ENCODE measurements at places on chromosomes 5 and 9.

GRCh38 chr9:126689027-126689825 is 75.5 kb downstream of the LMX1B start:
- no peak for DNase-seq
- peaks cover 42% of the 10 kb centered on the region for H3K27me3 ChIP-seq
- H3K36me3 ChIP-seq = no peaks in the 10 kb centered on the region
- H3K4me1 ChIP-seq = peaks cover 3% of the 10 kb centered on the region

- H3K27me3 ChIP-seq = no peaks in the 10 kb centered on the region
- H3K36me3 ChIP-seq = no peaks in the 10 kb centered on the region
- H3K4me3 ChIP-seq = no peak overlapping the region
These were observed 98.7 kb downstream of the ADCY2 start for GRCh38 chr5:7494481-7495130.

GRCh38 chr9:131739959-131740648 is at the start of gene RAPGEF1:
Gene RAPGEF1, minus strand, starts transcription at chr9:131740076. Its CDS starts 246 bp downstream, at chr9:131739830.
- peaks cover 65% of the 10 kb centered on the region for H3K4me1 ChIP-seq
- H3K4me3 ChIP-seq = peak within 1 kb of the TSS; percentile 90
- H3K36me3 ChIP-seq = no peaks in the 10 kb centered on the region
- no peaks in the 10 kb centered on the region for H3K27me3 ChIP-seq
- peak; percentile 85 for DNase-seq

- no peaks in the 10 kb centered on the region for H3K36me3 ChIP-seq
- H3K27me3 ChIP-seq = peaks cover 9% of the 10 kb centered on the region
- no peak overlapping the region for H3K4me3 ChIP-seq
- H3K4me1 ChIP-seq = no peaks in the 10 kb centered on the region
- H3K27ac ChIP-seq = no peak overlapping the region
These were observed 42.0 kb downstream of the ARHGEF28 start for GRCh38 chr5:73668017-73668416.

DNA sequence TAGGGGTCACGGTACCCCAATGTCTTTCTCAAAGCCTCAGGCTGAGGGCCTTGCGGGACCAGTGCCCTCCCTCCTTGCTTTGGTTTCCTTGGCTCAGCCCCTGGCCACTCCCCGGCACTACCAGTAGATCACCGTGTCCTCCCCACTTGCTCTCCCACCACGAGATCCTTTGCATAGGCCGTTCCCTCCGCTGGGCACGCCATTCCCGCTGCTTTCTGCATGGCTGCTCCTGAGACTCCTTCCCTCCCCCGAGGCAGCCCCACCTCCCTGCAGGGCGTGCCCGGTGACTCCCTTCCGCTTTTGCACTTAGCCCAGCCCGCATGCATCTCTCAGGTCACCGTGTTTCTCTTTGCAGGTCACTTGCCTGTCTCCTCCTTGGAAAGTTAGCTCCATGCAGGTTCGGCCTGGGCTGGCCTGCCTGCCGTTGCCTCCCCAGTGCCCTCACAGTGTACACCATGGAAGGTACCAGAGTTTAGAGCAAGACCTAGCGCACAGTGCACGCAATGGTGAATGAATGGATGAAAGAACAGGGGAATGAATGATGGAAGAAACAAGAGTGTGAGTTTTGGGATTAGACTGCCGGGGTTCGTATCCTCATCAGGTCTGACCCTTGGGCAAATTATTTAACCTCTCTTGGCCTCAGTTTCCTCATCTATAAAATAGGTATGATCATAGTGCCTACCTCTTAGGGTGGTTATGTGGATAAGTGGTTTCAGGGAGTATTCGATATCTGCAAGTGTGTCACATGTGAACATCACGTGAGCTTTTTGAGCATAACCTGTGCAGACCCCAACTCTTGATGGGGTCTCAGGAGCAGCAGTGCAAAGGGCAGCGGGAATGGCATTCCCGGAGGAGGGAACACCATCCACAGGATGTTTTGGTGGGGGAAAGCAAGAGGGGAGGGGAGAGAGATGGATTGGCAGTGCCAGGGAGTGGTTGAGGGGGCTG is 214.3 kb downstream of the C9orf50 start:
- peak overlapping the region; percentile 46 for H3K27ac ChIP-seq
- no peak for DNase-seq
- peaks cover 17% of the 10 kb centered on the region for H3K4me1 ChIP-seq

DNA sequence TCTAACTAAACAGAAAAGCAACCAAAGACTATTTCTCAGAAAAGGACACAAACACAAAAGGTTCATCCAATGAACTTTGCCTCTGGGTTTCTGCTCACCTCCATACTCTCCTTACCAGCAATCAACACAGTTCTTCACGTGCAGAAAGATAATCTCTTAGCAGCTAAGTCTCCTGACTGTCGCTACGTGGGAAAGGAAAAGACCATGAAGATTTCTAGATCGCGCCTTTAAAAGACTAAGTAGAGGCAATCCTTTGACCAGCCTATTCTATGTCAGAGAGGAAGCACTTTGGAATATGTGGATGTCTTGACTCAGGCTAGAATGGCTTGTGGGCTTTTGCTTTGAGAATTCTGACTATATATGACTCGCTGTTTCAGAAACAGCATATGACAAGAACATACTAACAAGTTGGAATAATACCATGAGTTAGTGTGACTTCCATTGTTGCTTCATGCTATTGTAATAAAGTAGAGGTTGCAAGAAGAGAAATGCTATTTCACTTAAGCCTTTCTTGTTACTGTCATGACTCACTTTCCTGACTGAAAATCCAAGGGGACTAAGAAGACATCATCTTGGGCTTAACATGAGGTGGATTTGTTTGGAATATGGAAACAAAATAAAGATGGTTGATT is 339.5 kb upstream of the RFX3 start:
- H3K27ac ChIP-seq = no peak overlapping the region
- peaks cover 7% of the 10 kb centered on the region for H3K36me3 ChIP-seq
- H3K27me3 ChIP-seq = no peaks in the 10 kb centered on the region
- no peak overlapping the region for H3K4me3 ChIP-seq
- no peaks in the 10 kb centered on the region for H3K4me1 ChIP-seq

GRCh38 chr9:21854594-21854993 is 52.2 kb downstream of the MTAP start:
- H3K4me3 ChIP-seq = no peak overlapping the region
- H3K36me3 ChIP-seq = peaks cover 75% of the 10 kb centered on the region
- no peaks in the 10 kb centered on the region for H3K27me3 ChIP-seq
- peaks cover 9% of the 10 kb centered on the region for H3K4me1 ChIP-seq
- DNase-seq = no peak

GRCh38 chr9:94083384-94083783 is 880 bp upstream of the PTPDC1 start:
- H3K4me1 ChIP-seq = peaks cover 14% of the 10 kb centered on the region
- peaks cover 21% of the 10 kb centered on the region for H3K36me3 ChIP-seq
- DNase-seq = no peak

GRCh38 chr9:90141723-90142122 is 500.9 kb downstream of the DIRAS2 start:
- no peak overlapping the region for H3K4me3 ChIP-seq
- H3K36me3 ChIP-seq = no peaks in the 10 kb centered on the region
- peak; percentile 14 for DNase-seq
- H3K27ac ChIP-seq = no peak overlapping the region
- peaks cover 21% of the 10 kb centered on the region for H3K27me3 ChIP-seq

- no peak overlapping the region for H3K4me3 ChIP-seq
- DNase-seq = no peak
- H3K27me3 ChIP-seq = peaks cover 2% of the 10 kb centered on the region
- H3K27ac ChIP-seq = no peak overlapping the region
- H3K36me3 ChIP-seq = no peaks in the 10 kb centered on the region
These were observed 133.7 kb downstream of the DMAC1 start for GRCh38 chr9:7665874-7666273.

GRCh38 chr5:173968154-173968797 is 20.7 kb upstream of the C5orf47 start:
- H3K4me3 ChIP-seq = no peak overlapping the region
- no peak overlapping the region for H3K27ac ChIP-seq
- peaks cover 24% of the 10 kb centered on the region for H3K4me1 ChIP-seq
- no peaks in the 10 kb centered on the region for H3K27me3 ChIP-seq
- H3K36me3 ChIP-seq = no peaks in the 10 kb centered on the region

- peaks cover 19% of the 10 kb centered on the region for H3K27me3 ChIP-seq
- H3K36me3 ChIP-seq = no peaks in the 10 kb centered on the region
- no peak overlapping the region for H3K27ac ChIP-seq
- H3K4me1 ChIP-seq = no peaks in the 10 kb centered on the region
- H3K4me3 ChIP-seq = no peak overlapping the region
These were observed 87.0 kb upstream of the TNC start for GRCh38 chr9:115204904-115205453.

GRCh38 chr9:36991516-36992134 is 42.4 kb downstream of the PAX5 start:
- H3K36me3 ChIP-seq = peaks cover 11% of the 10 kb centered on the region
- no peak overlapping the region for H3K4me3 ChIP-seq
- no peak overlapping the region for H3K27ac ChIP-seq
- H3K27me3 ChIP-seq = peaks cover 27% of the 10 kb centered on the region

- peaks cover 7% of the 10 kb centered on the region for H3K36me3 ChIP-seq
- H3K27ac ChIP-seq = peak overlapping the region; percentile 94
- no peak for DNase-seq
- H3K27me3 ChIP-seq = no peaks in the 10 kb centered on the region
These were observed 5.5 kb downstream of the UBE2D2 start for GRCh38 chr5:139566611-139567010.

DNA sequence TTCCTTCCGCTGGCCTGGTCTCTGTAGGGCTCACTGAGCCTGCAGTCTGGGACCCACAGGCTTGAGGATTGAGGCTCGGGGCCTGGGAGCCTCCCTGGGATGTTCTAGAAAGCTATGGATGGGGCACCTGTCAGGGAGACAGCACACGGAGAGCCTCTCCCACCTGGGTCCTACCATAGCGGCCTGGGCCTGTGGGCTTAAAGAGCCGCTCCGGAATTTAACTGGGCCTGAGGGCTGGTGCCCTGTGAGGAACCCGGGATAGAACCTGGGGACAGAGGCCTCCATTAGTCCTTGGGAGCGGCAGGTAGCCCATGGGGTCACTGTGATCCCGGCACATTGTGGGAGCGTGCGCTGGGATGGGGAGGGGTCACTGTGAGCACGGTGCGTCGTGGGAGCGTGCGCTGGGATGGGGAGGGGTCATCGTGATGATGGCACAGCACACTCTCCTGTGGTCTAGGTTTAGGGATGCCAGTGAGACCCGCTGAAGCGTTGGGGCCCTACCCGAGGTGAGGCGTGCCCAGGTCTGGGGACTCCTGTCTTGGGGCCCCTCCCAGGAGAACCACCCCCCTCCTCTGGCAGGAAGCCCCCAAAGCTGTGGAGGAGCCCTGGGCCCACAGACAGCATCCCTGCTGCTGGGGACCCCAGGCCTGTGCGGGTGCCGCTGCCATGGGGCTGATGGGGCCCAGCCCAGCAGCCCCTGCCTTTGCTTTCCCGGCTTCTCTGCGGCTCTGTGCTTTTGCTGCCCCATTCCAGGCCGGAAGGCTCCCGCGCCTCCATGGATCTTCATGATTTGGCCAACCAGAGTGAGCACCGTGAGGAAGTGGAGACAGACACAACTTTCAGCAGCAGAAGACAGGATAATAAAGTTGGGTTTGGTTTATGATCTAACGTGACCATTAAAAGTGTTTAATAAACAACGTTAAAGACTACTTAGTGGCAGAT is 3.4 kb upstream of the CEP72 start:
- no peak overlapping the region for H3K4me3 ChIP-seq
- peak; percentile 48 for DNase-seq
- H3K27me3 ChIP-seq = peaks cover 29% of the 10 kb centered on the region
- no peak overlapping the region for H3K27ac ChIP-seq

GRCh38 chr9:72827950-72828731 is 124.7 kb downstream of the ALDH1A1 start:
- no peak for DNase-seq
- H3K36me3 ChIP-seq = no peaks in the 10 kb centered on the region
- H3K27ac ChIP-seq = no peak overlapping the region

- no peak overlapping the region for H3K27ac ChIP-seq
- no peaks in the 10 kb centered on the region for H3K36me3 ChIP-seq
- H3K27me3 ChIP-seq = no peaks in the 10 kb centered on the region
- DNase-seq = peak; percentile 20
- peaks cover 16% of the 10 kb centered on the region for H3K4me1 ChIP-seq
These were observed 8.8 kb upstream of the IGFBPL1 start for GRCh38 chr9:38432922-38433510.

GRCh38 chr9:112258106-112258505 is 75.3 kb downstream of the PTBP3 start:
- peaks cover 13% of the 10 kb centered on the region for H3K4me1 ChIP-seq
- no peak overlapping the region for H3K27ac ChIP-seq
- peaks cover 60% of the 10 kb centered on the region for H3K36me3 ChIP-seq

DNA sequence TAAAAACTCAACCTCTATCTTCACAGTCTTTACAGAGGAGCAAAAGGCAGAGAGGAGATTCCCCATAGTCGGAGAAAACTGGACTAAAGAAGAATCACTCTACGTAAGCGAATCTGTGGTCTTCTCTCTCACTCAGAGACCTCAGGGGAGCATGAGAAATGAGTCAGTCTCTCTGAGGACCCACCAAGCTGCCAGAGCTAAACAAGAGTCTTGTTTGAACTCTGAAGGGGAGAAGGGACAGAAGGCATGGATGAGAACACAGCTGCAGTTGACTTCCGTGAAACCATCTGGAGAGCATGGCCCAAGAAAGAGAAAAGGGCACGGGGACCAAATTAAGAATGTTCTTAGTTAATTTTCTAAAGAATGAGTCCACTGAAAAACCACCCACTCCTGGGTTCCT is 12.8 kb upstream of the MAN2A1 start:
- no peaks in the 10 kb centered on the region for H3K36me3 ChIP-seq
- DNase-seq = no peak
- no peaks in the 10 kb centered on the region for H3K4me1 ChIP-seq
- H3K4me3 ChIP-seq = no peak overlapping the region
- peaks cover 32% of the 10 kb centered on the region for H3K27me3 ChIP-seq

- no peak overlapping the region for H3K4me3 ChIP-seq
- DNase-seq = no peak
- no peak overlapping the region for H3K27ac ChIP-seq
- no peaks in the 10 kb centered on the region for H3K4me1 ChIP-seq
These were observed 23.4 kb upstream of the FAM169A start for GRCh38 chr5:74889523-74890105.

DNA sequence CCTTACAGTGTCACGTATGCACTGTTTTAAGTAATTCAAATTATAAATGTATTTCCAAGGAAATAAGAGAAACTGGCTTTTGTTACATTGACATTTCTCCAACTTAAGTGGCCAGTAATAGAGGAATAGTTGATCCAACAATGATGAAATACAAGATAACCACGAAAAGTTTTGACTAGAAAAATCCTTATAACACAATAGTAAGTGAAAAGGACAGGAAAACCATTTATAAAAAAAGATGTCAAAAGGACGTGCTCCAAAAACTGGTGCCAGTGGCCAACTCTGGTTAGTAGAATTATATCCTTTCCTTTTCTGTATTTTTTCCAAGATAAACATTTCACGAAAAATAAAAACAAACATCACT is 210.9 kb downstream of the GAPVD1 start:
- no peaks in the 10 kb centered on the region for H3K27me3 ChIP-seq
- H3K36me3 ChIP-seq = peaks cover 3% of the 10 kb centered on the region
- H3K4me3 ChIP-seq = no peak overlapping the region
- no peaks in the 10 kb centered on the region for H3K4me1 ChIP-seq
- H3K27ac ChIP-seq = no peak overlapping the region

Measured in naive thymus-derived CD8-positive, alpha-beta T cell (primary cell).